ENCODE measurements at places on chromosomes 16 and 17.

DNA sequence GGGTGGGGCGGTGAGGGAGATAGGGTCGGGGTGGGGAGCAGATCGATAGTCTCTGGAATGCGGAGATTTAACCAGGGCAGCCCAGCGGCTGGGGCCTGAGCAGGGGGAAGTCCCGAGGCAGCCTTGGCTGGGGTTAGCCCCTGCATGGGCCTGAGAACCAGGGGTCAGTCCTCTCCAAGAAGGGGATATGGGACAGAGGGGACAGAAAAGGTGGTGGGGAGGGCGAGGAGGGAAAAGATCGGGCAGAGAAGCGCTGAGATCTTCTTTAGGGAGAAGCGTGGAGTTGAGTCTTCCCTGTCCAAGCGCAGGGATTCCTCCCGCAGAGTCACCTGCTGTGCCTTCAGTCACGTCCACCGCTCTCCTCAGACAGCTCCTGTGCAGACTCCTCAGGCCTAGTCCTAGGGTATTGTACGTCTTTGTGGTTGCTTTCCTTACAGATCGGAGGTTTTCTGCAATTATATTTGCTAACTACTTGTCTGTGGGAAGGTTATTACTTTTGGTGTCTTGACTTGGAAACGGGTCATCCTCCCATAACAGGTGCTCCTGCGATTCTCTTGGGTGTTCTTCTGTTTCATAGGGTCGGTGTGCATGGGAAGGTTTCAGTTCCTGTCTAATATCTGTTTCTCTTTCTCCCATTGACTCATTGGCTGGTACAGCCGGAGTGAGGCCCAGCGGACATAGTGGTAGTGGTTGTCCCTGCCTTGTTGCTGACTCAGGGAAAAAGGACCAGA, 952 bp downstream of the CD300A start:
- H3K4me1 ChIP-seq = peaks cover 68% of the 10 kb centered on the region
- DNase-seq = peak; percentile 51
- peak overlapping the region; percentile 7 for H3K4me3 ChIP-seq
- peaks cover 11% of the 10 kb centered on the region for H3K27me3 ChIP-seq
- no peaks in the 10 kb centered on the region for H3K36me3 ChIP-seq
- H3K27ac ChIP-seq = peak overlapping the region; percentile 91

DNA sequence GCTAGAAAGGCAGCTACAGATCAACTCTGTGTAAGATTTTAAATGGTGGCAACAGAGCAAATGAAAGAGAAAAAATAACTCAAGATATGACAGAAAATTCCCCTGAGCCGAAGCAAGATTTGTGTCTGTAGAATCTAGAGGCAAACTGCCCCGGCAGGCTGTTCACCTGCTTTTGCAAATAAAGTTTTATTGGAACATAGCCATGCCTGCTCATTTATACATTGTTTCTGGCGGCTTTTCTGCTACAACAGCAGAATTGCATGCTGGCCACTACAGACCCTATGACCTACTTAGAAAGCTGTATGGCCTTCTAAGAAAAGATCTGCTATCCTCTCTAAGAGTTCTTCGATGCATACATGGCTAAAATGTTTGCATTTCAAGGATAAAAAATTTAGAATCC, 119.5 kb downstream of the SALL1 start:
- no peaks in the 10 kb centered on the region for H3K4me1 ChIP-seq
- no peak for DNase-seq
- H3K36me3 ChIP-seq = no peaks in the 10 kb centered on the region
- H3K4me3 ChIP-seq = no peak overlapping the region
- H3K27ac ChIP-seq = no peak overlapping the region
- H3K27me3 ChIP-seq = peaks cover 6% of the 10 kb centered on the region

DNA sequence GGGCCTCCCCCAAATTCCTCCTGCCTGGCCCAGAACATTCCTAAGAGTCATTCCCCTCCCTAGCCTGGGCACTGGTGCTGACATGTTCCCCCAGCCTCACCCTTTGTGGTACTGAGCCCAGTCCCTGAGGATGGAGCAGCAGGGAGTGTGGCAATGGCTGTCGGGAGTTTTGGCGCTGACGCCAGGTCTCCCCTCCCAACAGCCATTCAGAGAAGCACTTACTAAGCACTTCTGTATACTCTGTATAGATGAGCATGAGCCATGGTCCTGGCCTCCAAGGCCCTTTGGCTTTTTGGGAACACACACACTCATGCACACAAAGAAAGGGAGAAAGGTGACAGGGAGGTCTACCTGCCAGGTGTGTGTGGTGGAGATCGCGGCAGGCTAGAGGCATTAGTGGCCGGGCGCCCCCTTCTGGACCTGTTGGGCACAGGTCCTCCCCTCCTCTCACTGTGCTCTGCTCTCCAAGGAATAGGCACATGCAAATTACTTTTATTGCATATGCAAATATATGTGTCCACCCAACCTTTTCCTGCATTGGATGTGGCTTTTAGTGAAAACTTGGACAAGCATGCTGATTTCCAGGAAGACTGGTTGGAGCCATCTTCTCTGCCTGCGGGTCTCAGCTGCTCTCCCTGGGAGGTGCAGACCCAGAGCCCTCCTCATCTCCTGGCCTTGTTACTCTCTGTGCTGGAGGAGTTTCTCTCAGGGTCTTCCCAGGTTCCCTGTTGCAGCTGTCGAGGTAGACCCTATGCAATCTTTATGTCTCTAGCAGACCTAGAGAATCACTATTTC, 17.4 kb upstream of the C17orf107 start:
- no peaks in the 10 kb centered on the region for H3K27me3 ChIP-seq
- H3K36me3 ChIP-seq = no peaks in the 10 kb centered on the region
- H3K4me3 ChIP-seq = no peak overlapping the region
- H3K4me1 ChIP-seq = peaks cover 17% of the 10 kb centered on the region
- DNase-seq = peak; percentile 54
- H3K27ac ChIP-seq = no peak overlapping the region

- H3K4me3 ChIP-seq = no peak overlapping the region
- H3K4me1 ChIP-seq = no peaks in the 10 kb centered on the region
- H3K27me3 ChIP-seq = no peaks in the 10 kb centered on the region
- H3K36me3 ChIP-seq = peaks cover 72% of the 10 kb centered on the region
- H3K27ac ChIP-seq = no peak overlapping the region
Observed at GRCh38 chr16:16036359-16036792, 87.0 kb downstream of the ABCC1 start.

DNA sequence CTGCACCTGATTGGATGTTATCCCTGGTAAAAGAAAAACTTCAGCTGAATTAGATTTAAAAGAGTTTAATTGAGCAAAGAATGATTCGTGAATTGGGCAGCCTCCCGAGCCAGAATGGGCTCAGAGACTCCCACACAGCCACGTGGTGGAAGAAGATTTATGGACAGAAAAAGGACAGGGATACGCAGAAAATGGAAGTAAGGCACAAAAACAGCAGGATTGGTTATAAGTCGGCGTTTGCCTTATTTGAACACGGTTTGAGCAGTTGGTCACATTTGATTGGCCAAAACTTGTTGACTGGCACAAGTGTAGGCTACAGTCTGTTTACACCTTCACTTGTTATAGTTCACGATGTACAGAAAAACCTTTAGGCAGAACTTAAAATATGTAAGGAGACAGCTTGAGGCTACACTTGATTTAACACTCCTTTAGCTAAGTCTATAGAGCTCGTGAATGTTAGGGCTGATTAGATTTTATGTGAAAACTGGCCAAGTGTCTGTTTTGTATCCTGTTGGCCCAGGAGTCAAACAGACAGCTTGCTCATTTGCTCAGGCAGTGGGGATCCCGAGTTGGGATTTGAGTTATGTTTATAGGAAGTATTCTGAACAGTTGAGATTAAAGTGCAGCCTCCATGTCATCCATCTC, 119.5 kb upstream of the SHISA6 start:
- H3K27ac ChIP-seq = no peak overlapping the region
- no peaks in the 10 kb centered on the region for H3K36me3 ChIP-seq
- H3K4me1 ChIP-seq = no peaks in the 10 kb centered on the region
- no peak overlapping the region for H3K4me3 ChIP-seq
- H3K27me3 ChIP-seq = no peaks in the 10 kb centered on the region

- no peaks in the 10 kb centered on the region for H3K4me1 ChIP-seq
- H3K27ac ChIP-seq = no peak within 1 kb of the TSS
- no peak for DNase-seq
- no peaks in the 10 kb centered on the region for H3K36me3 ChIP-seq
- no peak within 1 kb of the TSS for H3K4me3 ChIP-seq
Observed at GRCh38 chr17:70074956-70075355, at the start of gene KCNJ16. KCNJ16 (plus strand) TSS chr17:70075225; CDS start chr17:70132088, 56,863 bp downstream.

- no peak for DNase-seq
- H3K4me3 ChIP-seq = no peak overlapping the region
- H3K27ac ChIP-seq = no peak overlapping the region
- H3K27me3 ChIP-seq = no peaks in the 10 kb centered on the region
Observed at GRCh38 chr16:7351610-7352510, 19.2 kb downstream of the RBFOX1 start.

- peaks cover 7% of the 10 kb centered on the region for H3K4me1 ChIP-seq
- no peaks in the 10 kb centered on the region for H3K36me3 ChIP-seq
- H3K4me3 ChIP-seq = peak overlapping the region; percentile 56
- no peak overlapping the region for H3K27ac ChIP-seq
Observed at GRCh38 chr16:88534638-88535190, 35.5 kb upstream of the ZC3H18 start.

GRCh38 chr17:45927247-45927646, 32.9 kb downstream of the MAPT start:
- H3K36me3 ChIP-seq = no peaks in the 10 kb centered on the region
- no peak overlapping the region for H3K4me3 ChIP-seq
- no peak for DNase-seq
- no peak overlapping the region for H3K27ac ChIP-seq
- H3K27me3 ChIP-seq = no peaks in the 10 kb centered on the region

GRCh38 chr17:17568772-17569195, 22.7 kb downstream of the PEMT start:
- no peak overlapping the region for H3K27ac ChIP-seq
- H3K27me3 ChIP-seq = no peaks in the 10 kb centered on the region
- H3K36me3 ChIP-seq = no peaks in the 10 kb centered on the region
- no peak overlapping the region for H3K4me3 ChIP-seq
- DNase-seq = peak; percentile 68
- peaks cover 4% of the 10 kb centered on the region for H3K4me1 ChIP-seq

DNA sequence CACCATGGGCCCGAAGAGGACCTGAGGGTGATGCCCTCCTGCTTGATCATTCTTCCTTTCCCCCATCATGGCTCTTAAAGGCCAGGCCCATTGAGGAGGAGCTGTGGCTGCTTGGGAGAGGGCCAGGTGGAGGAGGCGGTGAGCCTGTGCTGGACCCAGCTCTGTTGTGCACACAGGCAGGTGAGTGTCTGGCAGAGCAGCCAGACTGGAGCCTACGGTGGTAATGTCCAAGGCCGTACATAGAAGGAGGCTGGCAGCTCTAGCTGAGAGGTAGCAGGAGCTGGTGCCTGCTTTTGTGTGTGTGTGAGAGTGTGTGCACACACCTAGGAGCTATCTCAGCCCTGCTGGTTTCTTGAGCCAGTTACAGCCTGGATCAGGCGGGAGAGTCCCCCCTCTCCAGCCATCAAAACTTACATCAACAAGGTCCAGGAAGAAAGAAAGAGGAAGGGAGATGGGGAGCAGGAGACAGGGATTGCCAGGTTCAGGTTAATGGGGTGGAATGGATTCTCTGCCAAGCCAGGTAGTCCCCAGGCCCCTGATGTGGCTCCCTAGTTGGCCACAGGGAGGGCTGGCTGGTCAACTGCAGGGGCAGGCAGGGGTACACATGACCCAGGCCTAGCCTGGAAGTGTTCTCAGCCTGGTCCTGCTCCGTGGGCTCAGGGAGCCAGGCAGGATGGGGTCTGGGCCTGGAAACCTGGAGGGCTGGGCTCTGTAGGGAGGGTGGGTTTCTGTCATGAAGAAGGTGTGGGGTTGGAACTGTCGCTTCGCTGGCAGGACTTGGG, 107.1 kb downstream of the RAP1GAP2 start:
- H3K4me3 ChIP-seq = no peak overlapping the region
- DNase-seq = no peak
- H3K27ac ChIP-seq = no peak overlapping the region
- H3K27me3 ChIP-seq = peaks cover 13% of the 10 kb centered on the region
- H3K4me1 ChIP-seq = no peaks in the 10 kb centered on the region
- no peaks in the 10 kb centered on the region for H3K36me3 ChIP-seq

GRCh38 chr16:89645122-89645521, 12.4 kb downstream of the CHMP1A start:
- no peak overlapping the region for H3K27ac ChIP-seq
- no peak for DNase-seq
- peaks cover 56% of the 10 kb centered on the region for H3K36me3 ChIP-seq

DNA sequence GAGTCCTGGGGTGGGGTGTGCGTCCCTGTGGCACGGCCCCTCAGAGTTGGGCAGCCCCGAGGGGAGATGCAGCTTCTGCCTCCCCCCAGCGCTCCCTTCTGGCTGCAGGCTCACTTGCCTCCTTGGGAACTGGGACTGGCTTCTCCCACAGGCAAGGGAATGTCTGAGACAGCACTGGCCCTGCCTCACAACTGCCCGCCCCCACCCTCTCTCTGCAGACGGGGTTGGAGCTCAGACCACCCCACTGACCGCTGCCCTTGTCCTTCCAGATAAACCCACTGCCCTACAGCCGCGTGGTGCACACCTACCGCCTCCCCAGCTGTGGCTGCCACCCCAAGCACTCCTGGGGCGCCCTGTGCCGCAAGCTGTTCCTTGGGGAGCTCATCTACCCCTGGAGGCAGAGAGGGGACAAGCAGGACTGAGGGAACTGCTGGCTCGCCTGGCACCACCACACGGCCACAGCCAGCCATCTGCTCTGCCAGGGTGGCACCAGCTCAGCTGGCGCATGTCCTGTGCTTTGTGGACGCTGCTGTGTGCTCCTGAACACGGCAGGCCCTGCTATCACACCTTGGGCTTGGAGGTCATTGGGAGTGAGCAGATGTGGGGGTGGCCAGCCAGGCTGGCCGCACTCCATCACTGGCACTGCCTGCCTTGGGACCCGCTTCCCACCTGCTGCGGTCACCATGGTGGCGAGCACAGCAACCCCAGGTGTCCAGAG, 7.1 kb upstream of the RAB40C start:
- H3K36me3 ChIP-seq = peaks cover 21% of the 10 kb centered on the region
- no peak overlapping the region for H3K4me3 ChIP-seq
- H3K27me3 ChIP-seq = no peaks in the 10 kb centered on the region
- peaks cover 19% of the 10 kb centered on the region for H3K4me1 ChIP-seq
- DNase-seq = no peak
- no peak overlapping the region for H3K27ac ChIP-seq

DNA sequence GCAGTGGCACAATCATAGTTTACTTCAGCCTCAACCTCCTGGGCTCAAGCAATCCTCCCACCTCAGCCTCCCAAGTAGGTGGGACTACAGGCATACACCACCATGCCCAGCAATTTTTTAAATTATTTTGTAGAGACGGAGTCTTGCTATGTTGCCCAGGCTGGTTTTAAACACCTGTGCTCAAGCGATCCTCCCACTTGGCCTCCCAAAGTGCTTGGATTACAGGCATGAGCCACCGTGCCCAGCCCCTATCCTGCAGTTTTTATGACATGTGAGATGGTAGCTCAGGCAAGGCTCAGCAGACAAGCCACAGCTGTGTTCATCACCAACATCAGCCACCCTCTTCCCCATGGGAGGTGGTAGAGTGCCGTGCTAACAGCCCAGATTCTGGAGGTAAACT, 46.2 kb upstream of the TNRC6A start:
- no peaks in the 10 kb centered on the region for H3K27me3 ChIP-seq
- no peaks in the 10 kb centered on the region for H3K4me1 ChIP-seq
- H3K36me3 ChIP-seq = no peaks in the 10 kb centered on the region
- no peak overlapping the region for H3K4me3 ChIP-seq
- no peak for DNase-seq

GRCh38 chr17:79695293-79695790, 35.4 kb upstream of the ENPP7 start:
- H3K27me3 ChIP-seq = peaks cover 28% of the 10 kb centered on the region
- DNase-seq = no peak
- H3K36me3 ChIP-seq = no peaks in the 10 kb centered on the region
- H3K4me1 ChIP-seq = peaks cover 12% of the 10 kb centered on the region
- H3K4me3 ChIP-seq = no peak overlapping the region

Data from left lung (tissue), 14 donors.